CD4-positive, alpha-beta T cell treated with Interleukin-17A for 4 hours (primary cell): ENCODE measurements at places on chromosomes 6 and 20.
A peak's percentile ranks its signal among the peaks of the same experiment; 100 is the strongest.

DNA sequence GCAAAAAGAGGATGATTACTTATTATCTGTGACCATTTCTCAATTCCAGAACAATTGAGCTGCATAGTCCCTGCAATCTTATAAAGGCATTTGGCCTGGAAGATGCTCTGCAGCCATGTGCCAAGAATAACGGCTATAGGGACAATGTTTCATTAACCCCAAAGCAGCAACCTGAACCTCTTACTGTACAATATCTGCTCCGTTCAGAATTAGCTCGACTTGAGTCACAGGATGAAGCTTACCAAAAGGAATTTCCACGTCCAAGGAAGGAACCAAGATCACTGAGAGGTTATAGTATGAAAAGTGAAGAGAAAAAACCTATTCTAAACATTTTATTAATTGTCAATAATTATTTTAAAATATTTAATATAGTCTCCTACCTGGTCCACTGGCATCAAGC is 167.3 kb upstream of the GMDS start:
- no peak for DNase-seq

DNA sequence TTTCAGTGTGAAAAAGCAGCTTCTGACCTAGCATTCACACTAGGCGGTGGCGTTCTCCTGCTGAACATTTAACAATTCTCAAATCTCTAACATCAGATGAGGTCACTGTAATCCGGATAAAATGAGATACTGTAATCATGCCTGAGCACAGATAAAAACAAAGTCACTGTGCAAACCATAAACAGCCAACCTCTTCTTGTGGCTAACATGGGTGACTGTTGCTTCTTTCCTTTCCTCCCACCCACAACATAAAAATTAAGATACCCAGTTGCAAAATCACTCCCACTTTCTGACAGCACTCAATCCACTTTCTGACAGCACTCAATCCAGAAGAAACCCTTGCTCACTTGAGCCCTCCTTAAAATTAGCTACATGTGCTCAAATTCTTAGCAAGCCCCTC is 11.5 kb upstream of the ALDH8A1 start:
- no peak for DNase-seq

DNA sequence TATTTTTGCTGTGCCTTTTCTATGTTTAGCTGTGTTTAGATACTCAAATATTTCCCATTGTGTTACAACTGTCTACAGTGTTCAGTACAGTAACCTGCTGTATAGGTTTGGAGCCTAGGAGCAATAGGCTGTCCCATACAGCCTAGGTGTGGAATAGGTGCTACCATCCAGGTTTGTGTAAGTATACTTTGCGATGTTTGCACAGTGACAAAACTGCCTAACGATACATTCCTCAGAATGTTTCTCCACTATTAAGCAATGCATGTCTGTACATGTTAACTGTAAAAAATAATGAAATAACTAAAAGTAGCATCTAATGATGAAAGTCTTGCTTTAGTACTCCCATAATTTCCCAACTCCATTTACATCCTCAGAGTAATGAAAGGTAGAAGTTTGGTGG is 46.0 kb downstream of the SERAC1 start:
- no peak for DNase-seq

DNA sequence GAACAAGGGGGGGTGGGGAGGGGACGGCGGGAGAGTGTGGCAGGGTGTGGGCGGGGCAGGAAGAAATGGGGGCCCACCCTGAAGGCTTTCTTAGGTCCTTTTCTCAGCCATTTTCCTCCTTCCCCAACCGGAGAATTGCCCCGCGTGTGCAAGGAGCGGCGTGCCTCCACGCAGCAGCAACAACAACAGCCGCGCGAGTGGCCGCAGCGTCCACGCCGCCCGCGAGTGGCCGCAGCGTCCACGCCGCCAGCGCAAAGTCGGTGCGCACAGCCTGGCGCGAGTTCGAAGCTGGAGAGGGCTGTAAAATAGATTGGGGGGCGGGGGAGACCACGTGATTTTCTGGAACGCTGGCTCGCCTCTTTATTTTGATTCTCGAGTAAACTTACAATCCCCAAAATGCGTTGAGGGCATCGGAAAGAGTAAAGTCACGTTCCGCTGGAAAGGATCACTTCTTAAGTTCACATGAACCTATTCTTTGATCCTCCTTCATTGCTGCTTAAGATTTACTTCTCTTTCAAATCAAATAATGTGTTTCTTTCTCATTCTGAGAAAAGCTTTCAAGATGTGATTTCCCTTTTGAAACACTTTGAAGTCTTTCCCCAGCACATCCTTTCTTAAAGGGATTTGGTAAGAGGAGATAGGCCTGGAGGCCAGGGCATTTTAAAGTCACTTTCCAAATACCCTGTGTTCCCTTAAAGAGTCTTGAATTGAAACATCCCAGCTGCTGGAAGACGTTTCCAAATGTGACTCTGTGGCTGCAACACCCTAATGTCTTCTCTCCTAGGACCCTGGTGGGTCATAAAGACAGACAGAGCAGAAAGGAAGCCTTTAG is 66.7 kb upstream of the ZNF217 start:
- peak; percentile 45 for DNase-seq

GRCh38 chr20:47262008-47262364 is 94.5 kb downstream of the ZMYND8 start:
- DNase-seq, result no peak
